Body of pancreas (tissue), 4 donors: ENCODE measurements at places on chromosomes 12 and 14.
A peak's percentile ranks its signal among the peaks of the same experiment; 100 is the strongest.

- DNase-seq: no peak
These were observed 84.3 kb upstream of the NCOR2 start for GRCh38 chr12:124651516-124652273.

DNA sequence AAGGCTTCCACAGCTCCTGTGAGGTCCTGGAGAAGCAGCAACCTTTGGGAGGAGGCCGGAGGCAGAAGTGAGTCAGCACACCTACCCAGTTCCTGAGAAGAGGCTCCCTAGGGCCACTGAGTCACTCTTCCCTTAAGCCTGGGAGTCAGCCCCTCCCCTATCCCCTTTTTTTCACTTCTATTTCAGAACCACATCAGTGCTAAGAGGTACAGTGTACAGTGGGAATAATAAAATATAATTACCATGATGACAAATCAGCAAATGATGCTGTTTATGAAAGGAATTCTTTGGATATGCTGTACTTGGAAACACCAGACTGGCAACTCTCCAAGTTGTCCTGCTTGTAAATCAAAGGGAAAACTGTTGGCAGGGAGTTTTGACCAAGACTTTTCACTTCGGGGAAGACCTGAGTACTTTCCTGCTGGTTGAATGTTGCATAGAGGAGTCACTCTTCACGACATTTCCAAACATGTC is 7.8 kb upstream of the TBPL2 start:
- DNase-seq: no peak

GRCh38 chr12:103637429-103637828 is 50.4 kb downstream of the STAB2 start:
- no peak for DNase-seq

DNA sequence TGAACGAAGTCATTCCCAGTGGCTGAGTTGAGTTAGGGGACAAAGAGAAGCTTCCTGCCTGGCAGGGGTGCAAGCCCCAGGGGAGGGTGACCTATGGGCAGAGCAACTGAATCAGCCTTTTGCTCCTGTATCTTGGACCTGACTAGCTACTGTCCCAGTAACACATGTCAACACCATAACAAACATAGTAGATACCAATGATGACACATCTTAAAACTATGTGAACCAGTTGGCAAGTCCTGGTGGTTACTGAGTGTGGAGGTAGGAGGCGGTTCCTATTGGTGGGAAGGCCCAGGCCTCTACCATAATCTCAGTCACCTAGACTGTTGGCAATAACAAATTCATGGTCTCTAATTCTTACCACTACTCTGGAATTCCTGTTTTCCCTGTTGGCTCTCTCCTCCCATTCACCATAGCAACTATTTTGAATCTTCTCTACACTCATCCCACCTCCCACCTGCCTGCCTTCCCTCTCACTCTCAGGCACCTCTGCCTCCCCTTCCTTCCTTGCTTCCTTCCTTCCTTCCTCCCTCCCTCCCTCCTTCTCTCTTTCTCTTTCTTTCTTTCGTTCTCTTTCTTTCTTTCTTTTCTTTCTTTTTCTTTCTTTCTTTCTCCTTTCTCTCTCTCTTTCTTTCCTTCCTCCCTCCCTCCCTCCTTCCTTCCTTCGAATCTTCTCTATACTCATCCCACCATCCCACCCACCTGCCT is 8.1 kb upstream of the P2RX7 start:
- DNase-seq: peak; percentile 24

DNA sequence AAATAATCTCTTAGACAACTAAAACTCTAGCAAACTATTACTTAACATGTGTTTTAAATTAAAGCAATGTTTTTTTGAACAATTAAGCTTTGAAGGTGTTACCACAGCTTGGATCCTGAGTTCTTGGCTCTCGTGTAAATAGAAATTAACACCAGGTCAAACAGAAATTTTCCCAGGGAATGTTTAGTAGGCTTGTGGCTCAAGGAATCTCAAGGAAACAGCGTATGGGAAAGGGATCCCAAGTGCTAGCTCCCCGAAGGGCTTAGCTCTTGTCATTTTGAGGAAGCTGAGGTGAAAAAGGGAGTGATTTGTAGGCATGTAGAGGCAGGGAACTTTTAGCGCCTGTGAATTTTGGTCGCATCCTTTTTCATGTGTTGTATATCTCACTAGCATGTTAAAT is 11.4 kb downstream of the KNTC1 start:
- peak; percentile 14 for DNase-seq

GRCh38 chr14:57865403-57866198 is at the start of gene SLC35F4:
Gene SLC35F4, minus strand, starts transcription at chr14:57866092.
- DNase-seq: peak; percentile 40

DNA sequence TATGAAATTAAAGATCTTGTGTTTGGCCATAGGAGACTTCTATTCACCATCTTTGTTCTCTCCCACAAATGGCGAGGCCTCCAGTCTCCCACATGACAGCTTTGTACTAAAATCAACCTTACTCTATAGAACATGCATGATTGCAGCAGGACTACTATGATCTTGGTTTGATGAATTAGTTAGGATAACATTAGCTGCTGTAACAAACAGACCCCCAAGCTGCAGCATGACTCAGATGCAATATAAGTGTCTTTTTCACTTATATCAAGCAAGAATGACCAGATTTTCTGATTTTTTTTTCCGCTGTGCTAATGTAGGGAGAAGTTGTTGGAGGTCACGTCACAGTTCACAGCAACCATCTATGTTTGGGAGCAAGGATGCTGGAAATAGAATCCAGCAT is 10.8 kb upstream of the OAS3 start:
- DNase-seq: no peak

DNA sequence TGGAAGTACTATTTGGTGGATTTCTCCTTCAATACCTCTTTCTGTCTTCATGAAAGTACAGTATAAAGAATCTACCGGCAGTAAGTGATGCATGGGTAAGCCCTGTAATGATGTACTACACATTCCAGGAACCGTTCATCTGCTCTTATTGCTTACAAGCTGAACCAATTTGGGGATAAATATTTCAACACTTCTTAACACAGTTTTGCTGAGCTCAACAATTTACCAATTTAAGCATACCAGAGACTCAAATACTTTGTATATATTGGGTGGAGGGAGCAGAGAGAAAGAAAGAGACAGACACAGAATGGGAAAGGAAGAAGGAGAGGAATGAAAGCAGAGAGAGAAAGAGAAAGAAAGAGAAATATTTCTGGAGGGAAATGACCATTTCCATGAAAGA is 821.1 kb upstream of the FLRT2 start:
- no peak for DNase-seq

DNA sequence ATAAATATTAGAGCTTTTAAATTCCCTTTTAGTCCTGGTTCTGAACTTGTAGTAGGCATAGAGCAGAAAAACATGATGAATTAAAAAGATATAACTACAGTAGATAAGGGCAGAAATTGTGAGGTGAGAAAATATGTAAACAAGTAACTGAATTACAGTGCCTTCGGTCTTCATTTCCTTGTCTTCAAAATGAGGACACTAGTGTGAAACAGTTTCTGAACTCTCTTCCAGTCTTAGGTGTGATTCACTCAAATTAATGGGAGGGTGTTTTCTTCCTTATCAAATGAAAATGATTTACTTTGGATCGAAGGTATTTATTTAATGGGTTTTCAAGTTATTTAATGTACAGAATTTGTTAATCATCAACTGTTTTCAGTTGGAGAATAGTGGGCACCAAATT is 1.5 kb downstream of the FGD4 start:
- no peak for DNase-seq

- DNase-seq: no peak
These were observed 1.6 kb upstream of the MANSC4 start for GRCh38 chr12:27781680-27782079.

DNA sequence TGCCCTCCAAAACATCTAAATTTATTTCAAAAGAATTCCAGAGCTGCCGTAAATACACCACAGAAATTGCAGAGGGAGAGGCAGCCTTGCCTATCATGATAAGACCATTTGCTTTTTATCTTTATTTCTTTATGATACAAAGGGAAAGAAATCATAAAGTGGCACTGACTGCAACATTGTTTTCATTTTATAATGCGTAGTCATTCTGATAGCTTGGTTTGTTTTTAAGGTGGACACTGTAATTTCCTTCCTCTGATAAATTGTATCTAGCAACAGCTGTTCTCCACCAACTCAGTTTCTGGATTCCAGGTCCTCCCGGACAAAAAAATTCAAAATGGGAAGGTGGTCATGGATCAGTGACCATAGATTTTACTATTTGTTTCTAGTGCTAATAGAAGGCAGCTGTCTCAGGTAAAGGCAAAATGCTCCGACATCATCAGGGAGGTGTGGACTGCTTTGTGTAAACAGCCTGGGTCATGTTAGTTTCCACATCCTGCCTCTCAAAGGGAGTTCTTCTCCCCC is 623 bp upstream of the TSPAN8 start:
- DNase-seq: no peak

- no peak for DNase-seq
These were observed 512 bp downstream of the ACTR10 start for GRCh38 chr14:58200480-58200841.

GRCh38 chr12:88255224-88255623 is 113.1 kb downstream of the TMTC3 start:
- no peak for DNase-seq

GRCh38 chr12:113582521-113583218 is 111.0 kb upstream of the LHX5 start:
- DNase-seq: no peak

DNA sequence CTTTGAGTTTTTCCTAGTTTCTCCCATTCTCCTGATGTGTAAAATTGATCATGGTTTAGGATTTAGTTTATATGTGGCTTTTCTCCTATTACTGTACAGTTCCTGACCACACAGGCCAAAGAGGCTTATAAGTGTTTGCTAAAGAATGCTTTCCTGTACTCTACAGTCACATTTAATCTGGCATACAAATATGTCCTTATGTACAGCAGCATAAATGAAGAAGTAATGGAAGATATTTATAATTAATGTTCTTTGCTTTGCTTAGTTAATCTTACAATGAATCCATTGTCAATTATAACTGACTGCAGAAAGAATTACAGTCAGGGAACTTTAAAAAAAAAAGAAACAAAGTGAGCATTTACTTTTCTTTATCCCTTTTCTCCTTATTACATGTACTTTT is 293.9 kb downstream of the KCNC2 start:
- DNase-seq: no peak

DNA sequence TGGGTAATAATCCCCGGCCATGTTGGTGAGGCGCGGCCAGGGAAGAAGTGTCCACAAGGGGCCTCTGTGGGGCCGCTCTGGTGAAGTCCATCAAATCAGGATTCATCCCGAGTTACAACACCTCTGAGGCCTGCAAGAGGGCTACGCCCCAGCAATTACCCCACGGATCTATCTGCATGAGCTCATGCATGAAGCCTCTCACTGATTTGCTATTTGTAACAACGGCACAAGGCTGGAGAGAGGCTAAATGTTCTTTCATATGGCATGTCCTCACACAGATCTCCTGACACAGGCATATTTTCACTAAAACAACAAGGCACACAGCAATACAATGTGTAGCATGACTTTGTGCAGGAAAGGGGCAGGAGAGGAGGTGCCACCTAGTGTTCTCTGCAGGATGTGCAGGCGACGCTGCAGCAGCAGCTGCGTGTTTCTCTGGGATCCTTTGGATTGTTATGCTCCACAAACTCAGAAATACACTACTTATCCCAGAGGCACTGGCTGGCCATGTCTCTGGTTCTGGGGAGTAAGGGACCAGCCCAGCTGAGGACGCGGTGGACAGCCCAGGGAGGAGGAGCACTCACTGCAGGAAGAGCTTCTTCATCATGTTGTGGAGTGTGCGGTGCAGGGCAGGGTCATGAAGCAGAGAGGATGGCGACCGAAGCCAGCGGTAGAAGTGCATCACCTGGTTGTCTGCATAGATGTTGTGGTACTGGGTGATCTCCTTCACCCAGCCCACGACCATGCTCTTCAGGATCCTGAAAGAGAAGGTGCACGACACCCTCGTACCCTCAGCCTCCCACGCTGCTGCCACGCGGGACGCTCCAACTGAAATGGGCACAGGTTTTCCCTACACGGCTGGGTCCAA is 20.2 kb downstream of the P2RX2 start:
- DNase-seq: no peak

GRCh38 chr14:49306152-49306751 is 279.9 kb downstream of the RPS29 start:
- DNase-seq: no peak

DNA sequence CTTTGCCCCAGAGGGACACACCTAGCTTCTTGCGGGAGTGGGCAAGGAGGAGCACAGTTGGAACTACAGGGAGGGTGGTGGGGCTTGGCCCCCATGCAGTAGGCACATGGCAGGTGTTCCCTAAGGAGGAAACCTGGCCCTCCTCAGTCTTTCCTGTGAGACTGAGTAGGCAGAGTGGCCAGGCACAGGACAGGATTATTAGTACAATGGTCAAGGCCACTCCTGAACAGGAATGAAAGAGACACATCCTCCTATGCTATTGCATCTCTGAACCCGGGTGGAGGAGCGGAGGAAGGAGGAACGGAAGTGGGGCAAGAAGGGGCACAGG is 846 bp downstream of the MYO1A start:
- DNase-seq: no peak

DNA sequence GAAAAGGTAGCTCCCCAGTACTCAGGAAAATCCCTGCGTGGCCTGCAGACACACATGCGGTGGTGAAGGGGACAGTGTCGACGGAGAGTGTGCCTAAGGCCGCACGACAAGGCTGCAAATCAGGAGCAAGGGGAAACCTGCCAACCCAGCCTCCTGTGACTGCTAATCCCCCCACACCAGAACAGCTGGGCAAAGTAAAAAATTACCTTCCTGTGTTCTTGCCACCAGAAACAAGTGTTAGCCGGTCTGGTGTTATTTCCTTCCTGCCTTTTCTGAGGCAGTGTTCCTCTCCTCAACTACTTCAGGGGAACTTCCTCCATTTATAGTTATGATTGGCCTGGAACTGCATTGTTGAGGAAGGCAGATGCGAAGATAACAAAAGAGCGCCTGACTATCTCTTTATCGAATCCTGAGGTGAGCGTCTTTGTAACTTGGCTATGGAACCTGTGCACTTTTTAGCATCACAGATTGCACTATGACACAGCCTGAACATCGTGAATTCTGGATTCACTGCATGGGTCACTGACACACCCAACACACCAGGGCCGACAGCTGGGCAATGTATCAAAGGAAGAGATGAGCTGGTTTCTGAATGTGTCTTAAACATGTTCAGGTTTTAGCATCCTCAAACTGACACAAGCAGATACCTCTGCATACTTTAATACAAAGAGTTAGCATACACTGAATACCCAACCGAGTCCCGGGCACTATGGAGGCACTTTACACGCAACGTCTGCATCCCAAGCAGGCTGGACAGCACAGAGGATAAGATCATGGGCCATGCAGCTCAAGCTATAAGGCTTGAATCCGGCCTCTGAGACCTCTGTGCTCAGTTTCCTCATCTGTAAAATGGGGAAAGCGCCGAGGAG is 28.9 kb downstream of the SLC15A4 start:
- peak; percentile 2 for DNase-seq

GRCh38 chr12:76685246-76685678 is 78.7 kb upstream of the ZDHHC17 start:
- DNase-seq: peak; percentile 40

- no peak for DNase-seq
These were observed 61.6 kb downstream of the RAD51B start for GRCh38 chr14:67881225-67881624.

GRCh38 chr12:7899755-7900154 is 27.0 kb upstream of the SLC2A14 start:
- DNase-seq: no peak

GRCh38 chr12:124566997-124567672 is at the start of gene NCOR2:
Gene NCOR2, minus strand, starts transcription at chr12:124567612. Its CDS starts 72,361 bp downstream, at chr12:124495251.
- DNase-seq: no peak
